Dermis blood vessel endothelial cell (primary cell): ENCODE measurements at places on chromosomes 16 and 17.
A peak's percentile ranks its signal among the peaks of the same experiment; 100 is the strongest.

DNA sequence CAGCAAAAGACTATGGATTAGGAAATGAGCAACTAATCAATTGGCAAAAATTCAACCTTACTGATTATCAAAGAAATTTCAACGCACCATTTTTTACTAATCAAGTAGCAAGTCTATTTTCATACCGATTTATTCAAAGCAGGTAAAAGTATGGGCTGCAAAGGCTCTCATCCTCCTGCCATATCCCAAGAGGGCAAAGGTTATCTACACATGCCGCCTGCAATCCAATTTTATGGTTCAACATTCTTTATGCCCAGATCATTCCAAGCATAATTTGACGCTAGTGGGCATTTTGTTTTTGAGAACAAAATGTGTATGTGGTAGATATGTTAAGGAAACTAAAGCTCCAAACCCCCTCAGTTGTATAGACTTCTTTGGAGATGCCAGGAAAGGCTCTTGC is 270.6 kb downstream of the MAF start:
- no peak for DNase-seq

DNA sequence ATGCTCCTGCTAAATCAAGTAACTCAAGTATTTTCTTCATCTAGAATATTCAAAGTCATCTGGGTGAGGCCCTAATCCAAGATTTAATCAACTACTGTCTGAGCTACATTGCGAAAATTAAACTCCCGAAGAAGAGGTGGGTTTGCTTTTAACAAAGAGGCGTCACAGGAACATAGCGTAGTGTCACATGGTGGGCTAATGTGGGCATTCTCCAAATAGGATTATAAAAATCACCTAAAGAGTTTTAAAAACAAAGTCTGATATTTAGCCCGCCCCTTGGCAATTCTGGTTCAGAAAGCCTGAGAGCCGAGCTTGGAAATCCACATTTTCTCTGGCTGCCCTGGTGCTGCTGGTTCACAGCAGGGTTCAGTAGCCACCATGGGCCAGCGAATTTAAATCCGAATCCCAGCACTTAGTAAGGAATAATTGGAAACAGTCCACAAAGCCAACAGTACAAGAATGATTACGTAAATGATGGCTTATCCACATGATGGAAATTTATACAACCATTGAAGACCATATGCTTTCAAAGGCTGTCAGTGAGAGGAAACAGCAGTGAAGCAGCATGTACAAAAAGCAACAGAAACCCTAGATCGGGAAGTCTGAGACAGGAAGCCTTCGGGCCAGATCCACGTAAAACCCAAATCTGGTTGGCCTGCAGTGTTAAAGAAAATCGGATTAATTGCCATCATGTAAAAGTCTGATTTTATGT is 8.8 kb downstream of the PMM2 start:
- no peak for DNase-seq

- no peak for DNase-seq
These were observed 21.4 kb upstream of the NPTX1 start for GRCh38 chr17:80497726-80498241.

- peak; percentile 65 for DNase-seq
These were observed 65.0 kb downstream of the CRISPLD2 start for GRCh38 chr16:84884596-84885341.

DNA sequence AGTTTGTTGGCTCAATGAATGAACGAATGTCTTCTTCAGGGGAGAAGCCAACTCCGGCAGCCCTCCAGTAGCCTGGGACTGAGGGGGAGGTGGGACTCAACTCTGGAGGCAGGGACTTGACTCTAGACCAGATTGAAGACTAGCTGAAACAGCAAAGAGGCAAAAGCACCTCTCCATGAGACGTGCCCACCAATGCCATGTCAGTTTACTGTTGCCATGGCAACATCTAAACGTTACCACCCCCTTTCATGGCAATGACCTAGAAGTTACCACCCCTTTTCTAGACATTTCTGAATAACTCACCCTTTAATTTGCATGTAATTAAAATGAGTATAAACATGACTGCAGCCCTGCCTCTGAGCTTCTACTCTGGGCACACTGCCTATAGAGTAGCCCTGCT is 91.8 kb downstream of the ASIC2 start:
- no peak for DNase-seq

DNA sequence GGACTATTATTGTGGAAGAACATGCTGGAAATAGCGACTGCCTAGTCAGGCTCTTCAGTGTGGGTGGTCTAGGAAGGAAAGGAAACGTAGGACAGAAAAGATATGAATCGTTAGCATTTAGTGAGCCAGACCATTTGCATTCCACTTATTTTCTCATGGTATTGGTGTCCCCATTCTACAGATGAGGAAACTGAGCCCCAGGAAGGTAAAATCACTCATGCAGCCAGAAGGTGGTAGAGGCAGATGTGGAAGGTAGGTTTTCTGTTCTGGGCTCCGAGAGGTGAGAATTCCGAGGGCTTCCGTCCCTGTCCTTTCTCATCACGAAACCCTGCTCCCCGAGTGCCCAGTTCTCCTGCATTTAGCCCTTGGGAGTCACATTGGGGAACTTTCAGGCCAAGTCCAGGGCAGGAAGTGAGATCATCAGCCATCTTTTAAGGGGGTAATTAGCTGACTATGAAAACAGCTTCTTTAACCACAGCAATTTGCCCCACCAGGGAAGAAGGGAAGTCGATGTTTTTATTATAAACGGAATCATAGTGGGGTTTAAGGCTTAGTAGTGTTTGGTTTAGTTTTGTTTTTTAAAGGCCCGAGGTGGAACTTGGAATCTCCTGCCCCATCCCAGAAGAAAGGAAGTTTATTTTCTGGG is 110.7 kb upstream of the IRX3 start:
- DNase-seq = no peak

GRCh38 chr16:54456291-54456690 is 169.7 kb upstream of the IRX3 start:
- DNase-seq = no peak

DNA sequence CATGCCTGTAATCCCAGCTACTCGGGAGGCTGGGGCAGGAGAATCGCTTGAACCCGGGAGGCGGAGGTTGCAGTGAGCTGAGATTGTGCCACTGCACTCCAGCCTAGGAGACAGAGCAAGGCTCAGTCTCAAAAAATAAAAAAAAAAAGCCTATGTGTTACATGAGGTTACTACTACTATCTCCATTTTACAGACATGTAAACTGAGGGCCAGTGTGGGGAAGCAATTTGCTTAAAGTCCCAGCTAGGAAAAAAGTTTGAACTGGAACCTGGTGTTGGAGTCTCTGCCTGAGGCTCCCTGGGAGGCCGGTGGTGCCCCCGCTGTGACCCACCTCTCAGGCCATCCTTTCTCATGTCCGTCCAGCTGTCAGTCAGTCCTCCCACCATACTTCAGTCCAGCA is 4.5 kb downstream of the SLC13A2 start:
- no peak for DNase-seq

GRCh38 chr17:78401246-78401645 is 22.8 kb downstream of the PGS1 start:
- DNase-seq = no peak

- DNase-seq = no peak
These were observed 42.8 kb downstream of the ABCC12 start for GRCh38 chr16:48113001-48113400.

DNA sequence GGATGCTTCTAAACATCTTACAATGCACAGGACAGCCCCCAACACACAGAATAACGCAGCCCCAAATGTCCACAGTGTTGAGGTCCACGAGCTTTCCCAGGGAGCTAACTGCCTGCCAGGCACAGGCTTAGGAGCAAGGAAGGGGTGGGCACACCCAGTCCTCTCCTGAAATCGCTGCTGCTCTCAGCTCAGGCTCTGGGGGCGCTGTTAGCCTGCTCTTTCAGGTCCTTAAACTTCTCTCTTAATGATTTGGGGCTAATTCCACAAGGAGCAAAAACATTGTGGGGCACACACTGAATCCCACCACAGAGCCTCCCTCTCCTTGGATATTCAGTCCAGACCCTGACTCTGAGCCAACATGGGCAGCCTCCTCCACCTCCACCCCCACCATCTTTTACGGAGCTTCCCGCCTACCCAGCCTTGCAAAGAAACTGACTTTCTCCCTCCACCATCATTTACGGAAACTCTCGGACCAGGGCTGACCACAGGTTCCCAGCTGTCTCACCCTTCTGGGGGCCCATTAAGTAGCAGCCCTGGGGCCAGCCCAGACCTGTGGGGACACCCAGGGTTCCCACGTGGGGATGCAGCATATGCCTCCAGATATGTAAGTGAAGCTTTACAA is 1.1 kb downstream of the CD300H start:
- peak; percentile 42 for DNase-seq

GRCh38 chr16:22214889-22215288 is 8.8 kb downstream of the EEF2K start:
- peak; percentile 20 for DNase-seq

DNA sequence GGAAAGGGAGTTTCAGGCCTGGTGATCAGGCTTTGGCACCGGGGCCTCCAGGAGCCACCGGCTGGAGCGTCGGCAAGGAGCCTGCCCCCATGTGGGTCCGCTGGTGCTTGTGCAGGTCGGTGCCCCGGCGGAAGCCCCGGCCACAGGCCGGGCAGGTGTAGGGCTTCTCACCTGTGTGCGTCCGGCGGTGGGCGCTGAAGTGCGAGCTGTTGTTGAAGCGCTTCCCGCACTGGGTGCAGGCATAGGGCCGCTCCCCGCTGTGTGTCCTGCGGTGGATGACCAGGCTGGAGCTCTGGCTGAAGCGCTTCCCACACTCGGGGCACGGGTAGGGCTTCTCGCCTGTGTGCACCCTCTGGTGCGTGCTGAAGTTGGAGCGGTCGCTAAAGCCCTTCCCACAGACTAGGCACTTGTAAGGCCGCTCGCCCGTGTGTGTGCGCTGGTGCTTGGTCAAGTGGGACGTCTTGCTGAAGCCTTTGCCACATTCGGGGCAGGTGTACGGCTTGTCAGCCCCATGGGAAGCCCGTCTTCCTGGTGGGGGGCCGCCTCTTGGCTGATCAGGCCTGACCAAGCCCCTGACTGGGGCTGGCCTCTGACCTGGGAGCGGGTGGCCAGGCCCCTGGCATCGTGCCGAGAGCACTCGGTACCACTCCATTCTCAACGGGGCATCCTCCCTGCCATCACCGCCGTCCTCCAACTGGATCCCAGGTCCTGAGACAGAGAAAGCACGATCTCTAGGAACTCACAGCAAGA is 14.4 kb downstream of the ZNF500 start:
- DNase-seq = no peak

GRCh38 chr17:27361695-27362094 is 67.8 kb downstream of the WSB1 start:
- DNase-seq = no peak

- no peak for DNase-seq
These were observed 88.1 kb downstream of the GOSR1 start for GRCh38 chr17:30565073-30565935.

- peak; percentile 72 for DNase-seq
These were observed 30.6 kb downstream of the MAP2K6 start for GRCh38 chr17:69445132-69445531.

GRCh38 chr17:67759355-67760171 is 41.8 kb downstream of the NOL11 start:
- DNase-seq = no peak

GRCh38 chr16:11076259-11077018 is 132.1 kb downstream of the CLEC16A start:
- DNase-seq = no peak

- peak; percentile 98 for DNase-seq
These were observed 11.2 kb upstream of the KCNJ2 start for GRCh38 chr17:70158180-70158579.

GRCh38 chr17:49580055-49580721 is 4.5 kb downstream of the NXPH3 start:
- no peak for DNase-seq

DNA sequence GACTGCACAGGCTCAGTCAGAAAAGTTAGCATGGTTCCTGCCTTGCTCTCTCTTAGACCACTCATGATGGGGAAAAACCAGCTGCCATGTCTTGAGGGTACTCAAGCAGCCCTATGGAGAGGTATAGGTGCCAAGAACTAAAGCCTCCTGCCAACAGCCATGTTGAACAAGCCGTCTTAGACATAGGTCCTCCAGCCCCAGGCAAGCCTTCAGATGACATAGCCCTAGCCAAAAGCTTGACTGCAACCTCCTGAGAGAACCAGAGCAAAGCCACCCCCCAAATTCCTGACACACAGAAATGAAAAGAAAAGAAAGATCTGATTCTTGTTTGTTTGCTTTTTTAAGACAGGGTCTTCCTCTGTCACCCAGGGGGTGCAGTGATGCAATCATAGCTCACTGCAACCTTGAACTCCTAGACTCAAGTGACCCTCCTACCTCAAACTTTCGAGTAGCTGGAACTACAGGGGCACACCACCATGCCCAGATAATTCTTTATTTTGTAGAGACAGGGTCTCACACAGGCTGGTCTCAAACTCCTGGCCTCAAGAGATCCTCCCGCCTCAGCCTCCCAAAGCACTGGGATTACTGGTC is 36.3 kb downstream of the CMTM3 start:
- DNase-seq = no peak

GRCh38 chr16:64687786-64688185 is 434.1 kb downstream of the CDH11 start:
- DNase-seq = no peak

GRCh38 chr17:42690596-42690995 is 8.3 kb downstream of the CNTNAP1 start:
- DNase-seq = no peak

GRCh38 chr16:68719993-68720489 is 17.1 kb upstream of the CDH1 start:
- no peak for DNase-seq

- no peak for DNase-seq
These were observed 28.7 kb downstream of the MPRIP start for GRCh38 chr17:17070931-17071330.

GRCh38 chr16:17470908-17471718 is at the start of gene XYLT1:
TSS of gene XYLT1 (minus strand) at chr16:17470960. CDS start at chr16:17470796, 164 bp downstream.
- DNase-seq = peak; percentile 19

DNA sequence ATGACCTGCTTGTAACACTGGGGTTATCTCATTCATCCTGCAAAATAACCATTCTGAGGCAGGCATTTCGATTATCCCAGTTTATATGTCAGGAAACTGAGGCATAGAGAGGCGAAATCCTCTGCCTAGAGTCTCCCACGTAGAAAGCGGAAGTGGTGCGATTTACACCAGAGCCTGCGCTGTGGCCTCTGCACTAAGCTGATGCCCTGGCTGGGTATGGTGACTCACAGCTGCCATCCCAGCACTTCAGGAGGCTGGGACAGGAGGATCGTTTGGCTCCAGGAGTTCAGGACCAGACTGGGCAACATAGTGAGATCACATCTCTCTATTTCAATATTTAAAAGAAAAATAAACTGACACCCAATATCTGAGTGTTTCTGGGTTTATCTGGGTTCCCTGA is 59.3 kb upstream of the BCO1 start:
- no peak for DNase-seq

GRCh38 chr17:63347475-63347874 is 98.6 kb downstream of the CYB561 start:
- DNase-seq = no peak

GRCh38 chr16:11794447-11794846 is 2.6 kb downstream of the ZC3H7A start:
- DNase-seq = peak; percentile 40

GRCh38 chr17:11369575-11369974 is 128.6 kb downstream of the SHISA6 start:
- DNase-seq = no peak

DNA sequence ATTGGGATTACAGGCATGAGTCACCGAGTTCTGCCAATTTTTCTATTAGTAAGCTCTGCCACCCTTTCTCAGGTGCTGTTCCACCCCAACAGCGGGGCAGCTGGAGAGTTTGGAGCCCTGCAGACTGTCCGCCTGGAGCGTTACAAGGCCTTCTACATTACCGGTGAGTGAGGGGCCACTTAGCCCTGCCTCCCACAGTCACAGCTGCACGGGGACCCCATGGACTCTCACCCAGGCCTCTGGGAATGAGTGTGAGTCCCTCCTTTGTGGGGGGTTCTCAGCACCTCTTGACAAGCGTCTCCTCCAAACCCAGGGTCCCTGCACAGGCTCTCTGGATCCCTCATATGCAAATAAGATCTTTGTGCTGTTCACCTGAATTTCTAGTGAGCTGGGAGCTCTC is 56.0 kb downstream of the WIPI1 start:
- no peak for DNase-seq
